Ovary (tissue), 10 donors: ENCODE measurements at places on chromosomes 4 and X.

DNA sequence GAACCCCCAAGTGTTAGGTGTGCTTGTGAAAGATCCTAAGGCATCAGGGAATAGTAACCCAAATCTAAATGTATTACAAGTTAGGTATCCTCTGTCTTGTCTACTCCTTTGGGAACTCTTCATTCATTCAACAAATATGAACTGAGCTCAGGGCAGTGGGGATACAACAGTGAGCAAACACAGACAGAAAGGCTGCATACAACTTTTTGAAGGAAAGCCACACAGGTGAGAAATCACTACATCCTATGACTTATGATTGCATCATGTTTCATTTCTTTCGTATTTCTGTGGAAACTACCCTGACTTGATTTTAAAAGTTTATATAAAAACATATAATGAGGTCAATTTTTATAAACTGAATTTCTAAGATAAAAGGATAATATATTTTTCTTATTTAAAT, 43.2 kb downstream of the BCLAF3 start:
- no peak for DNase-seq

GRCh38 chr4:78454016-78454415, 97.6 kb upstream of the ANXA3 start:
- DNase-seq, result no peak

- DNase-seq, result peak; percentile 18
These were observed 99.9 kb upstream of the TENM3 start for GRCh38 chr4:182143086-182143821.

GRCh38 chr4:141041021-141041476, 92.2 kb downstream of the RNF150 start:
- no peak for DNase-seq

GRCh38 chrX:152926279-152926678, 28.4 kb downstream of the ZNF185 start:
- DNase-seq, result no peak

- no peak for DNase-seq
These were observed 28.4 kb downstream of the CLDN2 start for GRCh38 chrX:106948641-106949040.

DNA sequence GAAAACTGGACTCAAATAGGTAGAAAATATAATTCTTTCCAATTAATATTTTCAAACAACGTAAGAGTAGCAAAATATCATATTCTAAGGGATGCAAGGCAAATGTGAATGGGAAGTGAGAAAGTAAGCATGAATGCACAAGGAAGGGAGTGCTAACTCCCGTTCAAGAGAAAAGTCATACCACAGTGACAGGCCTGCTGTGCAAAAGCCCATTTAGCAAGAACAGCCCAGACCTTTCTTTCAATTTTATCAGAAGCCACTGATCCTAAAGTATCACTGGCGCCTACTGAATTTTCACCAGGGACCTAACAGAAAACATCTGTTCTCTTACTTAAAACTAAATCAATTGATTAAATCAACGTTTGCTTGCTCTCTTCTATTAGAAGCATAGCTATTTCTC, 157.9 kb upstream of the DKK2 start:
- DNase-seq, result no peak

GRCh38 chr4:3387943-3388361, 53.8 kb upstream of the HGFAC start:
- peak; percentile 64 for DNase-seq

DNA sequence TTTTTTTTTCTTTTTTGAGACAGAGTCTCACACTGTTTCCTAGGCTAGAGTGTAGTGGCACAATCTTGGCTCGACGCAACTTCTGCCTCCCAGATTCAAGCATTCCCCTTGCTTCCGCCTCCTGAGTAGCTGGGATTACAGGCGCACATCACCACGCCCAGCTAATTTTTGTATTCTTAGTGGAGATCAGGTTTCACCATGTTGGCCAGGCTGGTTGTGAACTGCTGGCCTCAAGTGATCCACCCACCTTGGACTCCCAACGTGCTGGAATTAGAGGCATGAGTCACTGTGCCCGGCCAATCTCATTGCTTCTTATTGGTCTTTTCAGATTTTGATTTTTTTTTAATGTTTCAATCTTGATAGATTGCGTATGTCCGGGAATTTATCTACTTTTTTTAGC, 124.4 kb downstream of the NBDY start:
- no peak for DNase-seq

DNA sequence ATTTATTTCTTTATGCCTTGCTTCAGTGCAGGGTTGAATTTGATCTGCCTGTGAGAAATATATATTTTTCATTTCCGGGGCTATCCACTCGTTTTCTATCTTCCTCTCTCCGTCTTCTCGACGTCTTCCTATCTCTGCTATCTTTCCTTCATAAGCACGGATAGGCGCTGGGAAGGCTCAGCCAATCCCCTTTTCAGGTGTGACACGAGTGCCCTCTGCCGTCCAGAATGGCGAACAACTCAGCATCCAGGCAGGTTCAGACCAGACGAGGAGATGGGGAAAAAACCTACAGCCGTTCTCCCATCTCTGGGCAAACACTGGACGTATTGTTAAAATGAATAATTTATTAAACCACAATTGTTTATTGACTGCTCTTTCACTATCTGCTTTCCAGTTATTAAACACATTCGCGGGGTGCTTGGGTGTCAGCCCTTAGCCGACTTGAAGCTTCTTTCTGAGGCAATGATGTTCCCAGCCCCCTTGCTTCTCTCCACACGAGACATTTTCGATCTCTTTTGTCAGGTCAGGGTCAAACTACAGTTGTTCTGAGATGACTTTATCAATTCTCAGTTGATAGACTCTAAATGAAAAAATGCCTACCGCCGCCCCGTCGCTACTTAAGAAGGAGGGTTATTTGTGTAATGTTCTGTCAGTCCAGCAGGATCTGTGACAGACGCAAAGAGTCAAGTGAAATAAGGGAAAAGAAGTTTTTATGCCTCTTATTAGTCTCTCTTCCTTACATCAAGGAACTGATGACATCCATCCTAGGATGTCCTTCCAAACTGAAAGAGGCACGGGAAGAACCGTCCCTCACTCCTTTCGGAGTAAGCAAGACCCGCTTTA, 96.3 kb upstream of the NOCT start:
- DNase-seq, result peak; percentile 32

GRCh38 chr4:80072744-80073472, at the start of gene ANTXR2:
ANTXR2 (minus strand) TSS chr4:80073229; CDS start chr4:80072560, 669 bp downstream.
- peak; percentile 87 for DNase-seq

- DNase-seq, result no peak
These were observed 410.9 kb downstream of the GRID2 start for GRCh38 chr4:92714640-92715039.

DNA sequence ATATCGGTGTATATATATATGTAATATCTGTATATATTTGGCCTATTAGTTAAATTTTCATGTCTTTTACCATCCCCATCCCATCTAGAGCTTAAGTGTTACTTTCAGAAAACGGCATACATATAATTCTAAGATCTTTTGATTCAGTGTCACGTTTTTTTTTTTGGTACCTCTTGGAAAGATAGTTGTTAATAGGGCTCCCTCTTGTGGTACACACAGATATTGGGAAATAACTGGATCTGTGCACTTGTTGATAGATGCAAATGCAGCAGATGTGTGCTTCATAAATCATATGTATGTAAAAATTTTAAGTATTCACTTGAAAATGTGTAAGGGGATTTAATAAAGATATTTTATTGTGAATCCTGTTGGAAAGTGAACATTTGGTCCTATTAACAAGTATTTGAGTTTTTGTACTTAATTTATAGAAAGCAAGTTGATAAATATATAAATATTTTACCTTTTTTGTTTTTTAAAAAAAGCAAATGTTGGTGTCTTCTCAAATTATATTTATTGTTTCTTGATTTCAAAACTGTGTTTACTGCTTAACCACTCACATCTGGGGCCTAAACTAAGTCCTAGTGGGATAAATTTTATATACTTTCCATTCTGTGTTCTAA, 74.7 kb downstream of the PAQR3 start:
- DNase-seq, result no peak

DNA sequence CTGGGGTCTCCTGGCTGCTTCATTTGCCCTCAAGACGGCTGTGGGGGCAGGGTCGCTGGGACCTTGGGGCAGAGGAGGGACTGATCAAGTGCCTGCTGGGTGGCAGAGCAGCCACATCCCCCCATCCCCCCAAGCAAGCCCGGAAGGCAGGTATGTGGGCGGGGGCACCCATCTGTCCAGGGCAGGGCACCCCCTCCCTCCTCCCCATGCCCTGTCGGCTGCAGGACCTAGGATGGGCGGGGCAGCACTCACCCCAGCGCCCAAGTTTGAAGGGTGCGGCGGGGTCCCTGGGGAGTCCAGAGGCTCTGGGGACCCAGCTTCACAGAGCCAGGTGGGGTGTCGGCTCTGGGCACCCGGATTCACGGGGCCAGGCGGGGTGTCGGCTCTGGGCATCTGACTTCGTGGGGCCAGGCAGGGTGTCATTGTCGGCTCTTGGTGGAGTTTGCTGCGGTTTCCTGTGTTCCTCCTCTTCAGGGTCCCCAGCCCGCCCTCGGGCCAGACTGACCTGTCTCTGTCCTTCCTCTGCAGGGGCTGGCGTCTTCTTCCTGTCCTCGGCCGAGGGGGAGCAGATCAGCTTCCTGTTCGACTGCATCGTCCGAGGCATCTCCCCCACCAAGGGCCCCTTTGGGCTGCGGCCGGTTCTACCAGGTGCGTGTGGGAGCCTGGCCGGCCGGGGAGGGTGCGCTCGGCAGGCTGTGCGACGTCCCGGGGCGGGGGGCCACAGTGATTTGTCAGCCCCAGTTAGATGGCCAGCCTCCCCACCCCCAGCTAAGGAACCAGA, 22.1 kb downstream of the DOK7 start:
- no peak for DNase-seq

- no peak for DNase-seq
These were observed 151.0 kb downstream of the CAMK2D start for GRCh38 chr4:113610537-113610936.

GRCh38 chr4:174607792-174608191, 85.5 kb upstream of the HPGD start:
- no peak for DNase-seq

GRCh38 chr4:129428454-129428853, 332.5 kb downstream of the C4orf33 start:
- DNase-seq, result no peak

DNA sequence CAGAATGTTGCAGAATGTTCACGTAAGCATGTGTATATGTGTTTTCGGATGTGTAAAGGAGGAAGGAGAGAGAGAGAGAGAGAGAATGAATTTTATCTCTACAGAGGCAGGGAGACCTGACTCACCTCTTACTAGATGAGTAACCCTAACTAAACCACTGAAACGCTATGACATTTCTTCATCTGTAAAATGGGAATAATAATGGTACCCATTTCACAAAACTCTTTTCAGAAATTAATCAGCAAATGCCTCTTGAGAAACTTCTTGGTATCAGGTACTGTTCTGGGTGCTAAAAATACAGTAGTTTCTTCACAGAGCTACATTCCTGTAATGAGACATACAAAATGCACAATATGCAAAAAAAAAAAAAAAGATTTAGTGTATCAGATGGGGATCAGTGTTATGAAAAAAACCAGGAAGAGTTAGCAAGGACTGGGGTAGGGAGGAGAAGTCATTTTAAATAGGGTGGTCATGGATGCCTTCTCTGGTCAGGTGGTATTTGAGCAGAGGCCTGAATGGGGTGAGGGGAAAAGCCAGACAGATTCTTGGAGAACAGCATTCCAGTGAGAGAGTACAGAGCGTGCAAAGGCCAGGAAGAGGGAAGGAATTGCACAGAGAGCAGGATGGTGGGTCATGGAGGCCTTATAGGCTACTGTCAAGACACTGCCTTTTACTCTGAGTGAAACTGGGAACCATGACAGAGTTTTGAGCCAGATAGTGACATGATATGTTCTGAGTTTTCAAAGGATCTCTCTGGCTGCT, 84.9 kb upstream of the SPANXB1 start:
- no peak for DNase-seq

DNA sequence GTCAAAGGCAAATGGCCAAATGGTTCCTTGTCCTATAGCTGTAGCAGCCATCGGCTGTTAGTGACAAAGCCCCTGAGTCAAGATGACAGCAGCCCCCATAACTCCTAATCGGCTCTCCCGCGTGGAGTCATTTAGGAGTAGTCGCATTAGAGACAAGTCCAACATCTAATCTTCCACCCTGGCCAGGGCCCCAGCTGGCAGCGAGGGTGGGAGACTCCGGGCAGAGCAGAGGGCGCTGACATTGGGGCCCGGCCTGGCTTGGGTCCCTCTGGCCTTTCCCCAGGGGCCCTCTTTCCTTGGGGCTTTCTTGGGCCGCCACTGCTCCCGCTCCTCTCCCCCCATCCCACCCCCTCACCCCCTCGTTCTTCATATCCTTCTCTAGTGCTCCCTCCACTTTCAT, 3.8 kb upstream of the OPN1LW start:
- no peak for DNase-seq

GRCh38 chr4:53508446-53508845, 82.8 kb downstream of the LNX1 start:
- DNase-seq, result no peak

DNA sequence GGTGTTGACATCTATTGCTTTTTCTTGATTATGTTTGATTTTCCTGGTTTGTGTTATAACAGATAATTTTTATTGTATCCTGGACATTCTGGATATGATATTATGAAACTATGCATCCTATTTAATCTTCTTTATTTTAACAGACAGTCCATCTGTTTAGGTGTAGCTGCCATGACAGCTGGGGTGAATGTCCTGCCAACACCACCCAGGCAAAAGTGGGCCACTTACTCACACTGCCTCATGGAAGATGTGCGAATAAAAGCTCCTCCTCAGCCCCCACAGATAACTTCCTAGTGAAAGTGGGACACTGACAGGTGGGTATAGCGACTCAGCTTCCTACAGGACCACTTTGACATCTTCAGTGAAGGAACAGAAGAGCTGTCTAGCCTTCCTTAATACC, 18.4 kb upstream of the CNKSR2 start:
- DNase-seq, result no peak

DNA sequence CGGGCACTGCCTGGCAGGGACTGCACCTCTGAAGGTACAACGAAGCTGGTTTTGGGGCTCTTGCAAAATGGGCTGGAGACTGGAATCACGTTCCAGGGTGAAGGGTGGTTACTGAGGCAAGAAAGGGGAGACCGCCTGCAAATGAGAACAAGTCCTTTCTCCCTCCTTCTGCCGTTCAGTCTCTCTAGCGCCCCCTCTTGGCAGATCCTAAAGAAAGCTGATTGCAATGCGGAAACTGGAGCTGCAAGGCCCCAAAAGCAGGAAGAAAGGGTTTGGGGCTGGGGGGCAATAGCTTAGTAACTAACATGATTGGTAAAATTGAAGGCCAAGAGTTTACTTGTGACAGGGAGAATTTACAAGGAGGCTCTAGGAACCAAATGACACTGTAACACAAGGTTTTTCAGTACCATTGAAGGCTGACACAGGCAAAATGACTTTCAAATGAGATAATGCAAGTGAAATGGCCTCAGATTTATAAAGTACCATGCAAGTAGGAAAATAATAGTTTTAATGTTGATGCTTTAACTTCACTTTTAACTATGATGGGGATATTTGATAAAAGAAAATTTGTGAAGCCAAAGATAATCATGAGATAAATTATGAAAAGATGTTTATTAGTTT, 222.7 kb upstream of the HAND2 start:
- no peak for DNase-seq

- no peak for DNase-seq
These were observed 568.6 kb downstream of the RPA4 start for GRCh38 chrX:97452283-97452682.

- no peak for DNase-seq
These were observed 25.3 kb downstream of the ARHGAP24 start for GRCh38 chr4:85500110-85500867.

GRCh38 chr4:140703463-140703862, 52.7 kb downstream of the TBC1D9 start:
- no peak for DNase-seq
